Neuronal stem cell (in vitro differentiated cells): ENCODE measurements at places on chromosomes 6 and 20.

DNA sequence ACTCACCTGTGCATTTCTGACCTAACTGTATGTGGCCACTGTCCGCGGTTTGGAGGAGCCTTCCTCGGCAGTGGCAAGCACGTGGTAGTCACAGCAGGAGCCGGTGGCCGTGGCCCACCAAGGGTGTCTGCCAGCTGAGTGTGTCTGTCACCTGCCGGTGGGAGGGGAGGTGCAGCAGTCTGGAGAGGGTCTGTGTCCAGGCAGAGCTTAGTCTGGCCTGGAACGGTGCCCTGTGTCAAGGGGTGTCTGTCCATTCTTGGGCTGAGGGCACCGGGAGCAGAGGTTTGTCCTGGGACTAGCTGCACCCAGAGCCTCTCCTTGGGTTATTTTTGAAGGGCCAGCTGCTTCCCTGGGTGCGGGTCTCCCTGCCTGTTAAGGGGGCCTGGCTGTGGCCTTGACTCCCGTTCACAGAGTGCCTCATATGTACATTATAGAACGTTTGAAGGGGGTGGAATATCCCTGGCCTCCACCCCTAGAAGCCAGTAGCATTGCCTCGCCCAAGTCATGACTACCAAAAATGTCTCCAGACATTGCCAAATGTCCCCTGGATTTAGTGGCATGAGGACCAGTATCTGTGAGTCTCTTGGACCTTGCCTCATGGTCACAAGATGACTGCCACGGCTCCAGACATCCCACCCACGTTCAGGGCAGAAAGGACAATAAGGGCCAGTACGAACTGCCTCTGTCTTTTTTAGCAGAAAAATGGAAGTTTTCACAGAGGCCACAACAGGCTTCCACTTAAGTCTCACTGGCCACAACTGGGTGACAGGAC lies 5.2 kb downstream of the RBM38 start:
- no peak for DNase-seq

- DNase-seq: no peak
Observed at GRCh38 chr20:37494301-37494700, 26.7 kb upstream of the NNAT start.

DNA sequence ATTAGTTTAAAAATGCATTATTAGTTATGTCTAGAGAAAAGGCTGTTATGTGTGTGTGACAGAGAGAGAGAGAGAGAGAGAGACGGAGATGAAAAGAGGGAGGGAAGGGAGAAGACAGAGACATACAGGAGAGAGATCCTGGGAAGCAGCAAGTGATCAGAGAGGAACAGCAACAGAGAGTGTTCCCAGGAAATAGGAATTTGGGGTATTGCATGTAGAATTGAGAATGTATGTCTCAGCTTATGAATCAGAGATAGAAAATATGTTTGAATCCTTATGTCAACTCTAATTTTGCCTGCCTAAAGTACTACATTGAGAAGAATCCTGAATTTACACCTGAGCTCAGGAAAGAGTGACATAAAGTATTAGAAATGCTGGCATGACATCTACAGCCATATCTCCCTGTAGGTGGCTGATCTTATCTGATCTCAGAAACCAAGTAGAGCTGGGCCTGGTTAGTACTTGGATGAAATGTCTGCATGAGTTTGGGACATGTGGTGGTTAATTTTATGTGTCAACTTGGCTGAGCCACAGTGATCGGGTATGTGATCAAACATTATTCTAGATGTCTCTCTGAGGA lies 130.6 kb downstream of the TENT5A start:
- no peak for DNase-seq

DNA sequence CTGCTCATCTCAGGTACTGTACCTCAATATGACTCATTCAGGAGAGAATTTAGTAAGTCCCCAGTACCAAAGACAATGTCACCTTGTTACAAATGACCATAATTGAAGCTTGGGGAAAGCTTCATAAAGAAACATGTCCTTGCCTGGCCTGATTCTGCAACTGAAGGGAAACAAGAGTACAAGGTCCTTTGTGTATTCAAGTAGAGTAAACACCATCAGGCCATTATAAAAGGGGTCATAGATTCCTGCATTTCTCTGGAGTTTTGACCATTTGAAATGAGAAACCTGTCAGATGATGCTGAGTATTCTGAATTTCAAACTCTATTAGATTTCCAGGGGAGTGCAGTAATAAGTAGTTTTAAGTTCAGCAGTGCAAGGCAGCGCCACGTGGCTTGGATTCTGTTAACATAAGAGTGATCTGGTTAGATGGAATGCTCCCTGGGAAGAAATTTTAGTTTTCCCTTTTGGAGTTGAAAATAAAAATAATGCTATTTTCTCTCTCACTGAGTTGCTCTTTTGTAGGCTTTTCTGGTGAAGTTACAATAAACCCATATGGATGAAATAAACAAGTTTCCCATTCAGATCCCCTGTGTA lies 1054.3 kb downstream of the EPHA7 start:
- no peak for DNase-seq

DNA sequence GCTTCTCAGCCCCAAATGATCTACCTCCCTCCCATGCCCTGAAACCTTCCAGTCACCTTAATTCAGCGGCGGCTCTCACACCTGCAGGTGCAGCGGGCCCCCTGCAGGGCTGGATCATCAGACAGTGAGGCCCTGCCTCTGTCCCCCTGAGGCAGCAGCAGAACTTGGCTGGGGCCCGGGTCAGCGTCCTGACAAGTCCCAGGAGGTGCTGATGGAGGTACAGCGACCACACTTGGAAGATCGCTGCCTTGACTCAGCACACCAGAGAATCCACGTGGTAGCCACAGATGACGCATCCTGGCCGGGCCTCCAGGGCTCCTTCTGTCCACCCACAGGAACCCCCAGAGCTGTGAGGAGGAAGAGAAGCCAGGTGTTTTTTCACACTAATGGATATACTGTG lies 116.4 kb upstream of the THBS2 start:
- DNase-seq: no peak

- no peak for DNase-seq
Observed at GRCh38 chr20:11221046-11221445, 547.2 kb upstream of the JAG1 start.

- no peak for DNase-seq
Observed at GRCh38 chr6:140499607-140500006, 1125.2 kb upstream of the CITED2 start.

DNA sequence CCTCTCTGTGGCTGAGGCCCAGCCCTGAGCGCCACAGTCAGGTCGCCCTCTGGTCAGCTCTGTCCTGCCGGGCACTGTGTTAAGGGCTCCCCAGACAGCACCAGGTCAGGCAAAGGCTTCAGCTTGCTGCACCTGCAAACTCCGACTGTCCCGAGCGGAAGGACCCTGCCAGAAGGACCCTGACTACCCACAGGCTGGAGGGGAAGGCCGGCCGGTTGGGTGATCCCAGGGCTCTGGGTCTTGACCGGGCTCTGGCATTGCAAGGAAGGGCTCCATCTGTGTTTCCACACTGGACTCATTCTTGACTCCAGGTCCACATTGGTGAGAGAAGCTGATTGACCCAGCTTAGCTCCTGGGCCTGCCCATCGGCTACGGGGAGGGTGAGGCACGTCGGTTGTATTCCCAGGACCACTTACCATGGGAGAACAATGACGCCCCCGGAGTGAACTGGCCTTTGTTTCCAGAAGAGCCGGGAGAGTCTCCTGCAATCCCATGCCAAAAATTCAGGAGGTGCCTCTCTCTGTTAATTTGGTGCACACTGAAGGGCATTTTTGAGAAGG lies 229.8 kb downstream of the TAF4 start:
- no peak for DNase-seq

DNA sequence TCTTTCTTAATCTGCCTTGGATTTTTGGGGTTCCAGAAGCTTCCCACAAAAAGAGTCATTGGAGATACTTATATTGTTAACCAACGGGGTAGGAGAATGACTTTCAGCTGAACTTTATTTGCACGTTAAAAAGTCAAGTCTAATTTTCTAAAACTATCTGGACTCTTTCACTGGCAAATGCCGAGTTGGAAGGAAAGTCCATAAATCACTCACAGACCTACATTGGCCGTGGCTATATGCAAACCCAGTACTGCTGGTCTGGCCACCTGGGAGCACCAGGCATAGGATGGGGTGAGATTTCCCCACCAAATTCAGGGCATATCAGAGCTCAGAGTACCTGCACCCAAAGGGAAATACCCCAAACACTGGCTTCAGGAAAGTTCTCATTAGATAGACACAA lies 71.3 kb upstream of the SALL4 start:
- no peak for DNase-seq

DNA sequence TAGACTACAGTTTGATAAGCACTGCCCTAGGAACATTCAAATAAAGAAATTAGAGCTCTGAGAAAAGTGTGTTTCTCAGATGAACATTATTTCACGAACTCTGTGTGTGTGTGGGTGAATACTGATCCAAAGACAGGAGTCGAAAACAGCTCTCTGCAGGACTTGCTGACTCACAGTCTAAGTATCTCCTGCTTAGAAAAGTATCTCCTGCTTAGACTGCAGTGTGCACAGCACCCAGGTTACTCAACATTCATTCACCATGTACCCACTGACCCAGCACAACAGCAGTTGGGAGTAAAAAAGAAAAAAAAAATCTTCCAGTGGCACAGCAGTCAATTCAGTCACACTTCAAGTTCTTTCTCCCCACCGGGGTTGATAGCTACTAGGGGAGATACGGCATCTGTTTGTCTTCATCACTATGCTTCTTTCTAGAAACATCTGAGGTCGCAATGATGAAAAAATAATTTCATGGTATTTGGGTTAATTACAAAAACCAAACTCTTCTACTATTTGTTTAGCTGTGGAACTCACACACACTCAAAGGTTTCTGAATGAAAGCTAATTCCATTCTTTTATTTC lies 48.0 kb downstream of the GCLC start:
- no peak for DNase-seq

DNA sequence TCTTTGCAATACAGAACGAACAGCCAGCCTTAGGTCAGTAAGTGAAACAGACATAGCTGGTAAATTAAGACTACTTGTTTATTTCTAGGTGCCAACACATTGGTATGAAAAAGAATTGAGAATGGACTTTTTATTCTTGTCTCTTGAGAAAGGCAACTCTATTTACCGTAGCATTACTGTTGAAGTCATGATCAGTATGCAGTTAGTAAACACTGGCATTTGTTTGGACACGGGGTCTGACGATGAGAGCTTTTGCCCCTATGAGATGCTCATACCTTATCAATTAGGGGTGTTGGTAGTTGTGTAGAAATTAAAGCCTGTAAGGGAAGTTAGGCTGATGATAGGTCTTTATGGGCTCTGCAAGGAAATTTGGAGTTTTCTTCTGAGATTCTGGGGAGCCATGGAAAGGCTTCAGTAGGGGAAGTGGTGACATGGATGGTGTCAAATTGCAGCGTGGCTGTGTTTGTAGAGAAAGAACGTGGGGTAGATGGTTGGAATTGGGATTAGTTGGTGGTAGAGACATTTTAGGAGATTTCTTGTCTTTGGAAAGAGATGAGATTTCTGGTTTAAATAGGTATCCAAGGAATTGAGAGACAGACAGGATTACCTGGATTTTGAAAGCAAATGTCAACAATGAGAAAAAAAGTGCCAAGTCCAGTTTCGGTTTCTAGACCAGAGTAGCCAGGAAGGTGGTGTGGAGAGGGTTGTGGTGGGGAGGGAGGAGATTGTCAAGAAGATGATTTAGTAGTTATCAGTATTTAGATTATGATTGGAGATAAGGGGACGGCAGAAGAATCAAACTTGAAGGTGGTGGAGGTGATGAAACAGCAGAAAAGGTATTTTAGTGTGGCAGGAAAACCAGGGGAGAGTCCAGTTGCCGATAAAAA lies 116.6 kb downstream of the JARID2 start:
- DNase-seq: no peak

DNA sequence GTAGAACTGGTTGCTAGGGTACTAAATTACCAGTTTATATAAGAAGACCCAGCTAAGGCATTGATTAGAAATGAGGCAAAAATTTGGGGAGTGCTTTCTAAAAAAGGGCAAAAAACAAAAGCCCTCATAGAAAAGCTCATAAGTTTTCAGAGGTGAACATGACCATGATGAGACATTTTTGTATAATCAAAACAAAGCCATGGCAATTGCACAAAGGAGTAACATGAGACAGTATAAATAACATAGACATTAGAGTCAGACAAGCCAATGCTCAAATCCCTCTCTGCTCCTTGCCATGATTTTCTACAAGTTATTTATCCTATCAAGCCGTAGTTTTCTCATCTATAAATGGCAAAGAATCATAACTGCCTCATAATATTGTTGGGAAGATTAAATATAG lies 112.2 kb upstream of the ADTRP start:
- DNase-seq: no peak

DNA sequence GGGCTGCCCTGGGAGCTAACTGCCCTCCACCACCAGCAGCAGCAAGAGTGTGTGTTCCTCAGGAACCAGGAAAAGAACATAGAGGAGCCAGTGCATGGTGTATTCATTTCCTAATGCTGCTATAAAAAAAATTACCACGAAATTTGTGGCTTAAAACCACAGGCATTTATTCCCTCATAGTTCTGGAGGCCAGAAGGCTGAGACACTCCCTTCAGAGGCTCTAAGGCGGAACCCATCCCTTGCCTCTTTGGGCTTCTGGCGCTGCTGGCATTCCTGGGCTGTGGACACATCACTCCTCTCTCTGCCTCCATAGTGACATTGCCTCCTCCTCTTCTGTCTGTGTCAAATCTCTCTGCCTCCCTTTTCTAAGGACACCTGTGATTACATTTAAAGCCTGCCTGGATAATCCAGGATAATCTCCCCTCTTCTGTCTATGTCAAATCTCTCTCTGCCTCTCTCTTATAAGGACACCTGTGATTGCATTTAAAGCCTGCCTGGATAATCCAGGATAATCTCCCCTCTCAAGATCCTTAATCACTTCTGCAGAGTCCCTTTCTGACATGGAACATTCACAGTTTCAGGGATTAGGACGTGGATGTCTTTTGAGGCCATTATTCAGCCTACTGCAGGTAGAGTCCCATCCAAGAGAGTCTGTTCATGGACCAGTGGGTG lies 54.7 kb downstream of the NDUFAF5 start:
- DNase-seq: no peak

DNA sequence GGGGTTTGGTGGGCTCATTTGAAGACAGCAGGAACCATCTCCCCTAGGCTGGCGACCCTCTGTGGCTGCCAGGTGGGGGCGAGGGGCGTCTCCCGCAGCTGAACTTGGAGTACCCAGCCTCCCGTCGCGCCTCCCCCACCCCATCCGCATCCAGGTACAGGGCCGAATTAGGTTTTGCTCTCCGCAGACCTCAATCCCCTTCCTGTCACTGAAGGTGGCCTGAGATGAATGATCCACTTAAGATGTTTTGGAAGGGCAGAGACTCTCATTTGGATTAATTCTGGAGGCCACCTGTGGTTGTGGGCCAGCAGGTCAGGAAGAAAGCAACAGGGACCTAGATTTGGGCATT lies 493 bp downstream of the CD83 start:
- DNase-seq: no peak

- DNase-seq: no peak
Observed at GRCh38 chr6:131197716-131198115, 62.4 kb downstream of the AKAP7 start.
